Neural progenitor cell (in vitro differentiated cells): ENCODE measurements at places on chromosomes 11 and 22. TPM values are rescaled to one million over a fixed set of nuclear protein-coding genes. Genes with fewer than 3 reads are reported as not detected.
A peak's percentile ranks its signal among the peaks of the same experiment; 100 is the strongest.

Gene POTEH
- not detected in 2 replicates for total RNA-seq

Gene PYGM
- 1.4 and 2.2 TPM in 2 replicates for total RNA-seq

Gene DNAJB7
- total RNA-seq = not detected in 2 replicates

Gene CRYBA4
- 1.1 and 1.6 TPM in 2 replicates for total RNA-seq

Gene MEI1
- 0.25 TPM in 1 of 2 replicates, not detected in the other for total RNA-seq

Gene OR52A1
- not detected in 2 replicates for total RNA-seq

Gene LRRC56
- 0.45 and 1.4 TPM in 2 replicates for total RNA-seq

Gene CARD18
- total RNA-seq = not detected in 2 replicates

- H3K27ac ChIP-seq = no peak overlapping the region
- DNase-seq = no peak
- H3K4me3 ChIP-seq = no peak overlapping the region
- H3K36me3 ChIP-seq = no peaks in the 10 kb centered on the region
- H3K27me3 ChIP-seq = no peaks in the 10 kb centered on the region
Observed at GRCh38 chr11:46251954-46252353, 25.5 kb upstream of the CREB3L1 start.

DNA sequence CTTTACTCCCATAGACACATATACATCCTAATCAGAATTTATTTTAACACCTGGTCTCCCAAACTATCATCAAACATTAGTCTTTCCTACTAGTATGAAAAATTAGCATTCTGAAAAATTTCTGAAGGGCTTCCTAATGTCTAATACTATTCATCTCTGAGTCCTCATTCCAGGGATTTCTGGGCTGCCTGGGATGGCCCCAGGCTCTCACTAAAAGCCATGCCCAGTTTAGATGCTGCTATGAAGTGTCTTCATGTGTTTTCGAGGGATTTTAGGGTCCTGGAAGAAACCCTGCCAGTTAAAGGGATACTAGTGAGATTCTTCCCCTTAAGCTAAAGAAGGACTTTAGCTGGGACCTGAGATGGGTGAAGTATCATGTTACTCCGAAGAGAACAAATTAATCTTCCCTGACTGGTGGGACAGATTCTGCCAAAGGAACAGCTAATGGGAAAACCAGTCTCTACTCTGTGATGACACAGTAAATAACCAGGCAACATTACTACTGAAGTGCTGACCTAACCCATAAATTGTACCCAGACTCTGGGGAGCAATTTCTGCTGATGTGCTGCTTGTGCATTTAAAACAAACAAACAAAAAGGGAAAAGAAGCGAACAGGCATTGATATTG, 342.6 kb downstream of the SOX6 start:
- no peaks in the 10 kb centered on the region for H3K36me3 ChIP-seq
- H3K4me1 ChIP-seq = peaks cover 13% of the 10 kb centered on the region
- no peak overlapping the region for H3K4me3 ChIP-seq
- no peak overlapping the region for H3K27ac ChIP-seq
- no peak for DNase-seq

GRCh38 chr11:73759610-73760134, 1.2 kb downstream of the RAB6A start:
- H3K27ac ChIP-seq = no peak overlapping the region
- H3K27me3 ChIP-seq = no peaks in the 10 kb centered on the region
- no peaks in the 10 kb centered on the region for H3K36me3 ChIP-seq
- no peak for DNase-seq
- peaks cover 22% of the 10 kb centered on the region for H3K4me1 ChIP-seq

GRCh38 chr11:57425565-57426438, 1.1 kb downstream of the SLC43A3 start:
- no peak for DNase-seq
- no peaks in the 10 kb centered on the region for H3K36me3 ChIP-seq
- no peak overlapping the region for H3K27ac ChIP-seq
- peaks cover 48% of the 10 kb centered on the region for H3K27me3 ChIP-seq
- H3K4me1 ChIP-seq = no peaks in the 10 kb centered on the region

- H3K36me3 ChIP-seq = no peaks in the 10 kb centered on the region
- no peak overlapping the region for H3K4me3 ChIP-seq
- H3K27me3 ChIP-seq = no peaks in the 10 kb centered on the region
- H3K27ac ChIP-seq = no peak overlapping the region
- peaks cover 3% of the 10 kb centered on the region for H3K4me1 ChIP-seq
Observed at GRCh38 chr11:75570559-75571139, 8.6 kb downstream of the SERPINH1 start.

- peak overlapping the region; percentile 21 for H3K27ac ChIP-seq
- peaks cover 52% of the 10 kb centered on the region for H3K4me1 ChIP-seq
- H3K36me3 ChIP-seq = no peaks in the 10 kb centered on the region
- no peak overlapping the region for H3K4me3 ChIP-seq
- no peaks in the 10 kb centered on the region for H3K27me3 ChIP-seq
Observed at GRCh38 chr22:44276041-44276440, 36.7 kb downstream of the SHISAL1 start.

GRCh38 chr11:120632579-120632978, 121.0 kb downstream of the GRIK4 start:
- no peak for DNase-seq
- no peak overlapping the region for H3K27ac ChIP-seq
- no peaks in the 10 kb centered on the region for H3K36me3 ChIP-seq

GRCh38 chr22:24989541-24989951, 37.0 kb downstream of the KIAA1671 start:
- peak overlapping the region; percentile 1 for H3K27ac ChIP-seq
- DNase-seq = no peak
- H3K27me3 ChIP-seq = no peaks in the 10 kb centered on the region
- no peaks in the 10 kb centered on the region for H3K36me3 ChIP-seq
- no peak overlapping the region for H3K4me3 ChIP-seq

DNA sequence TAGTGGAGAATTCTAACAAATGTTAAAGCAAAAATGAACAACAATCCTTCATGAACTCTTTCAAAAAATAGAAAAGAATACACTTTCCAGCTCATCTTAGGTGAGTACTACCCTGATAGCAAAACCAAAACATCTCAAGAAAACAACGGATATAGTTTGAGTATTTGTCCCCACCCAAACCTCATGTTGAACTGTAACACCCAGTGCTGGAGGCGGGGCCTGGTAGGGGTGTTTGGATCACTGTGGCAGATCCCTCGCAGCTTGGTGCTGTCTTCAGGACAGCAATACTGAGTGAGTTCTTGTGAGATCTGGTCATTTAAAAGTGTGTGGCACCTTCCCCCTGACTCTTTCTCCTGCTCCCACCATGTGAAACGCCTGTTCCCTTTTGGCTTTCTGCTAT, 27.0 kb downstream of the NCAPD3 start:
- no peaks in the 10 kb centered on the region for H3K27me3 ChIP-seq
- H3K4me3 ChIP-seq = no peak overlapping the region
- DNase-seq = no peak
- no peak overlapping the region for H3K27ac ChIP-seq

DNA sequence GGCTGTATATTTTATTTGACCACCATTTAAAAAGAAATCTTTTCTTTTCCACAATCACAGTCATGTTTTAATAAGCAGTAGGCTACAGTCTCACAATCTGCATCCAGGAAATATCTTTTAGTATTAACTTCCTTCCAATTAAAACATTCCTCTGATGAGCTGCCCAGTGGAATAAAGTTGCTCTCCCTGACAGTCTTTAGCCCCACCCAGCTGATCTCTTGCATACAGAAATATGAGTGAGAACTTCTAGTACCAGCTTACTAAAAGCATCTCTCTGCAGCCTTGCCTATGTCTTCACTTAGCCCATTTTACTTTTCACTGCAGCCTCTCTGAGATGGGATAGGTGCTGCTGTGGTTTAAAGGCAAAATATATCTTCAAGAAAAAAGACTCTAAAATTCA, 143.4 kb upstream of the ANO3 start:
- no peaks in the 10 kb centered on the region for H3K27me3 ChIP-seq
- H3K4me3 ChIP-seq = no peak overlapping the region
- no peaks in the 10 kb centered on the region for H3K36me3 ChIP-seq
- no peak overlapping the region for H3K27ac ChIP-seq
- no peaks in the 10 kb centered on the region for H3K4me1 ChIP-seq

DNA sequence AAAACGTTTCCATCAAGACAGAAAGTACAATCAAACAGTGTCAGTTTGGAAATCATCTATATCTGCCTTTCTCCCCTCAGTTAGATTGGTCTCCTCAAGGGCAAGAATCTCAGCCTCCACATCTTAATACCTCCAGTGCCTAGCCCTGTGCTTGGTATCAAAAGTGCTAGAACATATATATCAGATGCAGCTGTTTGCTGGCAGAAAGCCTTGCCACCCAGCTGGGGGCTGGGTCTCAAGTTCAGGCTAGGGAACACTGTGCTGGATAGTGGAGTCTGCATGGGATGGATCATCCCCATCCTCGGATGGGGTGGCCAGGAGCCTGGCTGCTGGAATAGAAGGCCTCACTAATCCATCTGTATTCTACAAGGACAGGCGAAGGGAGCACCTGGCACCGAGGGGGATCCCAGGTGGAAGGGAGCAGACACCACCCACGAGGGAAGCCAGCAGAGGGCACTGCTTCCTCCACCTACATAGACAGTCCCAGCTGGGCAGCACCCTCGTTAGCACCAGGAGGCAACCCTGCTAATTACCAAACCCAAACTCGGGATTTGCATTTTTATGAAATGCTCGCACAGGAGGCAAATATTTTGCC, 602.2 kb downstream of the BUD13 start:
- H3K4me1 ChIP-seq = peaks cover 15% of the 10 kb centered on the region
- no peak overlapping the region for H3K27ac ChIP-seq
- no peaks in the 10 kb centered on the region for H3K27me3 ChIP-seq
- no peak for DNase-seq
- H3K36me3 ChIP-seq = no peaks in the 10 kb centered on the region

DNA sequence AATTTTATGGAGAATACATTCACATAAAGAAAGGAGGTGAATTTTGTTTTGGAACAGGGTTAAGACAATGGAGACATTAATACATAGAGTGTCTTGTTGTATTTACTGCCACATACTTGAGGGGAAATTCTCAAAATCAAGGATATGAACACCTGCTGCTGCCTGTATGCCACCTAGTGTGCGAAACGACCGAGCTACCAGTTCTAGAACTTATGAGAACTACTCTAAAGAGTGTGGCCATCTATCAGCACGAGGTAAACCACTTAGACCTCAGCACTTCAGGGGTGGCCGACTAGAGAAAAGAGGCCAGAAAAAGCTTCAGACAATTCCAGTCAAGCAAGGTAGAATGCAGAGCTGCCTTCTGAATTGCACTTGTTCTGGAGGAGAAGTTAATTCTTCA, 1.5 kb upstream of the AGBL2 start:
- H3K4me3 ChIP-seq = no peak overlapping the region
- H3K36me3 ChIP-seq = peaks cover 17% of the 10 kb centered on the region
- no peak for DNase-seq
- no peaks in the 10 kb centered on the region for H3K27me3 ChIP-seq
- H3K4me1 ChIP-seq = no peaks in the 10 kb centered on the region
- H3K27ac ChIP-seq = no peak overlapping the region

GRCh38 chr11:4926608-4927007, 2.5 kb upstream of the OR51G1 start:
- no peak overlapping the region for H3K27ac ChIP-seq
- no peaks in the 10 kb centered on the region for H3K36me3 ChIP-seq
- H3K4me3 ChIP-seq = no peak overlapping the region
- DNase-seq = no peak

GRCh38 chr22:32628628-32629572, 154.3 kb downstream of the FBXO7 start:
- no peak overlapping the region for H3K4me3 ChIP-seq
- H3K4me1 ChIP-seq = peaks cover 11% of the 10 kb centered on the region
- H3K27ac ChIP-seq = no peak overlapping the region
- DNase-seq = no peak
- no peaks in the 10 kb centered on the region for H3K36me3 ChIP-seq

GRCh38 chr22:46761017-46761416, 1.4 kb upstream of the TBC1D22A start:
- H3K27me3 ChIP-seq = no peaks in the 10 kb centered on the region
- H3K4me3 ChIP-seq = peak overlapping the region; percentile 96
- H3K36me3 ChIP-seq = no peaks in the 10 kb centered on the region
- peak; percentile 26 for DNase-seq
- H3K4me1 ChIP-seq = peaks cover 14% of the 10 kb centered on the region
- H3K27ac ChIP-seq = no peak overlapping the region

GRCh38 chr22:46974077-46974476, 211.6 kb downstream of the TBC1D22A start:
- DNase-seq = no peak
- H3K4me3 ChIP-seq = no peak overlapping the region
- H3K4me1 ChIP-seq = peaks cover 11% of the 10 kb centered on the region
- no peaks in the 10 kb centered on the region for H3K36me3 ChIP-seq

- DNase-seq = peak; percentile 76
- H3K36me3 ChIP-seq = no peaks in the 10 kb centered on the region
- H3K27ac ChIP-seq = peak overlapping the region; percentile 80
- peaks cover 10% of the 10 kb centered on the region for H3K4me1 ChIP-seq
Observed at GRCh38 chr22:30422481-30423300, 2.9 kb upstream of the MTFP1 start.

DNA sequence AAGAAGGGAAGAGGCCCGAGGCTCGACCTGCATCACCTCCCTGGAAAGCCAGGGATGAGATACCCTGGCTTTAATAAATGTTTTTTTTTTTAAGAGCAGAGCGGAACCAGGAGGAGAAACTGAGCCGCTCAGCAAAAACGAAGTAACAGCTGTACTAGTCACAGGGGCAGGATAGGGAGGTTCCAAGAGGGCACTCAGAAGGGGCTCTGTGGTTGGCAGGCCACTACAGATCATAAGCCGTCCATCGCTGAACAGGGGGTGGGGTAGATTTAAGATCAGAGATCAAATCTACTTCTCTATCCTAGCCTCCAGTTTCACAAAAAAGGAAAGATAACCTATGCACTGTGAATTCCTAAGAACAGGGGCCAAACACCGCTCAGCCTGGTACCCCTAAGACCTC, 625 bp downstream of the EIF3D start:
- H3K4me3 ChIP-seq = peak overlapping the region; percentile 93
- peaks cover 10% of the 10 kb centered on the region for H3K4me1 ChIP-seq
- no peaks in the 10 kb centered on the region for H3K27me3 ChIP-seq

DNA sequence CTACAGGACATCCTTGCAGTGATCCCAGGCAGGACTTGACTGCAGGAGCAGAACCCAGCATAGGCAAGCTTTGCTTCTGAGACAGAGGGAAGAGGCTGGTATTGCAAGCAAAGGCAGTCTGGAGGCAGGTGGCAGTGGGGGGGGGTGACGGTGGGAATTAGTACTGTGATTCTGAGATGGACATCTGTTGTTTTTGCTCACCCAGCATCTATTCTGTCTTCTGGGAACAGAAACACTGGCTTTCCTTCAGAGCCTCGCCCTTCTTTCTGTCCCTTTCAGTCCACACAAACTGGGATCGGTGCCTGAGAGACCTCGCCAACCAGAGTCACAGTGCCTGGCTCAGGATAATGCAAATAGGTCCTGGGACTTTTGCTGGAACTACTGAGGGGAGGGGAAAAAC, 31.2 kb upstream of the RASL10A start:
- H3K27ac ChIP-seq = no peak overlapping the region
- H3K4me3 ChIP-seq = no peak overlapping the region
- no peak for DNase-seq
- H3K27me3 ChIP-seq = no peaks in the 10 kb centered on the region
- H3K4me1 ChIP-seq = peaks cover 6% of the 10 kb centered on the region

GRCh38 chr11:126318574-126319373, 14.9 kb downstream of the DCPS start:
- H3K27me3 ChIP-seq = no peaks in the 10 kb centered on the region
- no peaks in the 10 kb centered on the region for H3K4me1 ChIP-seq
- no peaks in the 10 kb centered on the region for H3K36me3 ChIP-seq
- no peak overlapping the region for H3K27ac ChIP-seq
- no peak for DNase-seq
